A549 (cell line): ENCODE measurements at places on chromosomes 2 and 18.
A peak's percentile ranks its signal among the peaks of the same experiment; 100 is the strongest.

DNA sequence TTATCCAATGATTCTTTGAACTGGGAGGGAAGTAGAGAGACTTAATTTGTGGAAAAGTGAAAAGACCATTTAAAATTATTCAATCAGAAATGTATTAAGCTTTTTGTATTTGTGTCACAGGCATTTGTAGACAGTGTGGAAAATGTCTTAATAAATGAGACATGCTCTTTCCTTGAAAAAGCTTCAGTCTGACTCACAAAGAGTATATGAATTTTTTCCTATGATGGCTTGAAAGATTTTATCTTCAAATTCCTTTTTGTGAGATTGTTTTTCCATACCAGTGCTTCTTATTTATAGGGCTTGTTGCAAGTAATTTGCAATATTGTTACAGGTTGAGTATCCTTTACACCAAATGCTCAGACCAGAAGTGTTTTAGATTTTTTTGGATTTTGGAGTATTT is 39.5 kb downstream of the STON1 start:
- DNase-seq = no peak

GRCh38 chr2:128289439-128289838 is 29.2 kb downstream of the HS6ST1 start:
- DNase-seq = no peak

DNA sequence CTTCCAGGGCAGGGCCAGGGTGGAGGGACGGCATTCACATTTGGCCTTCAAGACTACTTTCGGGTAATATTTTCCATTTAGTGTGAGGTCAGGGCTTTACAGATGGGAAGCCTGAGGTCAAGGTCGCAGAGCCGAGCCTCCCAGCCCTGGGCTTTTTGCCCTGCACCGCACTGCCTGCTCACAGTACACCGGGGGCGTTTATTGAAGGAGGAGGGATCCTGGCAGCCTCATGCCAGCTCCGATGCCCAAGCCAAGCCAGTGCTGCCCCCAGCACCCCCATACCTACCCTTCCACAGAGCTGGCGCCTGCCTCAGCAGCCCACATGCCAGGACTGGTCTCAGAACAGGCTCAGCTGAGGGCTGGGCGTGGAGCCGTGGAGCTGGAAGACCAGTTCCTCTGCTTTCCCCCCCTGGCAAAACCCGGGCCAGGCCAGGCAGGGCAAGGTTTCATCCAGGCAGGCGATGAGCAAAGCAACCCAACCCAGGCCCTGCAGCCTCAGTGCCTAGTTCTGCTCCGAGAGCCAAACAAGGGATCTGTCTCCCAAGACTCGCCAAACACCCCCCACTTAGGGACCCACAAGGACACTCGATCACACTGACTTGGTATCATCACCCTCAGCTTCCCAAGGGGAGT is 11.9 kb downstream of the SDC1 start:
- DNase-seq = no peak

- DNase-seq = no peak
Measured at GRCh38 chr2:190908532-190908931, 27.9 kb downstream of the GLS start.

DNA sequence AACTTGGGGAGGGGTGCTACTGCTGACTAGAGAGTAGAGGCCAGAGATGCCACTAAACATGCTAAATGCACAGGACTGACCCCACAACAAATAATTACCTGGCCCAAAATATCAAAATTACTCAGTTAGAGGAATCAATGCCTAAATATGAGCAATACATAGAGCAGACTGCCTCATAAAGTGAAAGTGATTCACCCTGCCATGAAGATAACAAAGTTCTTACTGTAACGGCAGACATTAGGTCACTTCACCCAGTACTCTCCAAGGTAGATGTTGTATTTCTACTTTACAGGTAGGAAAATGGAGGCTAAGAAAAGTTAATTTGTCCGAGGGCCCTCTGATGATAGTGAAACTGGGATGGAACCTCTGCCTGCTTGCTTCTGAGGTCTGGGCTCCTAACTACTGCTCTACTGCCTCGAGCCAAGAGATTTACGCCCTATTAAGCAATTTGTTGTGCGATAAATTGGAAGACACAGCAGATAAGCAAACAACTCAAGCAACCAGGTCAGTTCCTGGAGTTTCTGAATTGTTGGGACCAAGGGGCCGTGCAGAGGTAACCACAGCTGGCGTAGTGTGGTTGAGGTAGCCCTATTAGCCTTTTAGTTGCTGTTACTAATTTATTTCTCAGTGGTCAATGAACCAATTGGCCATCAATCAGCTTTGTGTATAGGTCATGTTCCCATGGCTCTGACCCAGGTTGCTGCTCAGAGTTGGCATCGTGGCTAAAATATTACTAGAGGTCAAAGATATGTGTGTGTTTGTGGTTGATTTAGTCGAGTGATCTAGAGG is 4.8 kb downstream of the DHRS9 start:
- no peak for DNase-seq

GRCh38 chr2:230327418-230328154 is 593 bp downstream of the SP140L start:
- no peak for DNase-seq

DNA sequence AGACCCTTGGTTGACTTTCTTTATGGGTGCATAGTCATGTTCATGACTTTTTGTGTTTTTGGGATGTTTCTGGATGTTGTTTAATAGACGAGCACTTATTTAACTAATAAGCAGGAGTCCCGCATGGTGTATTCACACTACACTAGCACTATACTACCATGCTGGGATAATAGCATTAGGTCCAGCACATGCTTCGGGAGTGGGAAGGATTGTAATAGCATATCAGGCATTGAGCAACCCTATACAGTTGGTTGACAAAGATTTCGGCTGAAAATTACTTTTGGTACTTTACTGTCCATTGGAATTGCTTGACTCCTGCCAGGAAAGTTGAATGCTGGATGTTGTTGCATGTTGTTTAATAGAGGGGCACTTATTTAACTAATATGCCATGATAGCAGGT is 2.8 kb downstream of the SH3RF3 start:
- DNase-seq = no peak

DNA sequence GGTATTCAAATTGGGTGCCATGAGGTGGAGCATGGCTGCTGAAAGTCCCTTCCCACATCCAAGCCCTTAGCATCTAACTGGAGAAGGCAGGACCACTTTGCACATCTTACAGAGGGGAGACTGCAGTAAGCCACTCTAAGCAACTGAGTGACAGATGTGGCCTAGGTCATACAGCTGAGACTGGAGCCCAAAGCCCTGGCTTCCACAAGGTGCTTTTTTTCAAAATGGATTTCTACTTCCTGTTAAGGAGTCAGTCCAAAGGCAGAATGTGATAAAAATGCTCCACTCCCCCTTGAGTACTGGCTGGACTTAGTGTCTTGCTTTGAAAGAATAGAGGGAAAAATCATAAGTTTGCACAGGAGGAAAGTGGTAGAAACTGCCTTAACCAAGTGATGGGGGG is 424.0 kb upstream of the SPRED2 start:
- no peak for DNase-seq

DNA sequence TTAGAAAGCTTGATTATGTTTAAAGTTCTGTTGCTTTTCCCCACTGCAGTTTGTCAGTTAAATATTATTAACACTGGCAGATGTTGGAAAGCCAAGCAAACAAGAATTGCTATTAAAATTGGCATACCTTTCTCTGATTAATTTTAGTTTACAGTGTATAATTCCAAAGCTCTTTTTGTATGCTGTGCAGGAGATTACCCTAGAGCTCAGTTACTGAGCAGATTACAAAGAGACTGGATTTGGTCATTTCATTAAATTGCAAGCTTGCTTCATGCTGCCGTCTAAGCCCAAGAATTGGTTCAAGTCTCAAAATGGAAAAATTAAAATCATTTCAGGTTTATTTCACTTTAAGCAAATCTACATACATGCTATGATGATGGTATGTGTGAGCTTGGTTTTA is 2.3 kb downstream of the ASAP2 start:
- no peak for DNase-seq

- DNase-seq = no peak
Measured at GRCh38 chr2:216363221-216363620, 9.1 kb downstream of the MARCHF4 start.

DNA sequence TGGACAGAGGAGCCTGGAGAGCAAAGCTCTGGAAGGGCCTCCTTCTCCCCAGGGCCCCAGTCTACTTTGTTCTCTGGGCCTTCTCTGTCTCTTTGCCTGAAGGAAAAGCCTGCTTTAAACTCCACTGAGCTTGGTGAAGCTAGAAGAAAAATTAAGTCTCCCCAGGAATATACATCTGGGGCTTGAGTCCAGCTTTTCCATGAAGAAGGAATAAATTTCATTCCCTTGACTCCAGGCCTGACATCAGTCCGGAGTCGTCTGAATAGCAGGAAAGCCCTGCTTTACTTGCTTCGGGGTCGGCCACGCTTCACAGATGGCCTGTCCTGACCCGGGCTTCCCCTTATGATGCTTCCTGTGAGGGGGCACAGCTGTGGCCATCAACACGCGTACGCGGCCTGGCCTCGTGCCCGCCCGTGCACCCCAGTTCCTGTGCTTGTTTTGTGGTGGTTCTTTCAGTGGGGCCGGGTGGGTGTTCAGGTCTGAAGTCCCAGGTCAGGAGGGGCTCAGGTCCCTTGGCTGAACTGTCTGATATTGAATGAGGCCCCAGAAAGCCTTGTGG is 73.6 kb downstream of the ACOXL start:
- DNase-seq = no peak

DNA sequence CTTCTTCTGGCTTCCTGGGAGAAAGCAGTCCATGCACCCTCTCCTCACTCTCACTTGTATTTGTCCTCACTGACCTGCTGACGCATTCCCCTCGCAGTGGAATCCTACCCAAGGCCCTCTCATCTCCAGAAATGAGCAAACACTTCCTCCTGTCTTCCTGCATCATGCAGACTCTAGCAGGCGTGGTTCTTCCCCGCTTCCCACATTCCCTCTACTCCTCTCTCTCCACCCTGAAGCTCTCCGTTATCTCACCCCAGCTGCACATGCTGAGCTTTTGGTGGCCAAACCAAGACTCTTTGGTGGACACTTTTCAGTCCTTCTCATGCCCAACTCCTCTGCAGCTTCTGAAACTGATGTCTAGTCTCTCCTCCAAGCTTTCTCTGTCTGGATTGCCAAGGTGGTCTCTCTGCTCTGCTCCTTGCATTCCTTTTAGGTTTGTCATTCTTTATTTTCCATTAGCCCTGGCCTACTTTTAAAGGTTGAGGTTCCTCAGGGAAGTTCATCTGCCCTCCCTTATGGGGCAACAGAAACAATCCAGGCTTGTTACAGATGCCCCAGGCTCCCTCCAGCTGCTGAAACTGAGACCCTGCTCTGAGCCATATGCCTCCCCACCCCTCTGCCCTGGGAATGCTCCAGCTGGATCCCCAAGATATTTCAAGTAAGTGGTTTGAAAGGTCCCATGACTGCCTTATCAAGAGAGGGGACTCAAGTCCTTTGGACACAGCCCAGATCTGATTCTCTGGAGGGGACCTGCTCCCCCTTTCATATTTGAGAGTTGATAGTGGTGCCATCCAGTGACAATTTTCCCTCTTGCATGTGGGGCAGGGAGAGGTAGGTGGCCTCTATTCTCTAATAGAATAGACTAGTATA is 835 bp upstream of the IL18RAP start:
- no peak for DNase-seq

DNA sequence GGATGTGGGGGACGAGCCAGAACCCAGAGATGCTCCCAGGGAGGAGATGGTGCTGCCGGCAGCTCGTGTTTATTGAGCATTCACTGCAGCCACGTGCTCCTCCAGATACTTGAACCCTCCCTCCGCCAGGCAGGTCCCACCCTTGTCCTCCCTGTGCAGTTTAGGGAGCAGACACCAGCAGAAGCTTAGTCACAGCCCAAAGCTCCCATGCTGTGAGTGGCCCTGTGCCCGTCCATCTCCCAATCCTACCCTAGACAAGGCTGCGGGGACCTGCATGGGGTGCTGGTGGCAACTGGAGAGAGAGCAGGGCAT is 176.5 kb upstream of the COPS8 start:
- DNase-seq = no peak

DNA sequence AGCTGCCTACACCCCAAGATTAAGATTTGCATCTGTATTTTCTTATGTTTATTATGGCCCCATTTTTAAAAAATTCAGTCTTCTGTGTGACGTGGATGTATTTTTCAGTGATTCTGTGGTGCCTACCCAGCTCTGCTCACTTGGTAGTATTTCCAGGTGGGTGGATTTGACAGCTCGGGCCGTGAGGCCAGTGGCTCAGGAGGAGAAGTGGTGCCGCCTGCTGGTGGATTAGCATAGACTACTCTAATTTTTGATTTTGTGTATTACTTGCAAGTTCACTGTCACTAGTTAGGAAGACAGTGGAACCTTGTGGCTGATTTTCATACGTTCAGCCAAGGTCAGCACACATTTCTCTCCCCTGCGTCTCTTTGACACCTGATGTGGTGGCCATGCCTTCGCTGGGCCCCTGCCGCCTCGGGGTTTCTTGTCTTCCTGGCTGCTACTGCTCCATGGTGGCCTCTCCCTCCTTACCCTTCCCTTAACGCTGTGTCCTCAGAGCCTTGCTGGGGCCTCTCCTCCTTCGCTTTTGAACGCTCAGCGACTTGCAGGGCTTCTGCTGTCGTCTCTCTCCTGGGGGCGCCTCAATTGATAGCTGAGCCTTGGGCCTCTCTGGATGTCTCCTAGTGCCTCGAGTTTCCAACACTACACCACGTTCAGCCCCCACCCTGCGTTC is 89.4 kb downstream of the DGKD start:
- DNase-seq = peak; percentile 88

DNA sequence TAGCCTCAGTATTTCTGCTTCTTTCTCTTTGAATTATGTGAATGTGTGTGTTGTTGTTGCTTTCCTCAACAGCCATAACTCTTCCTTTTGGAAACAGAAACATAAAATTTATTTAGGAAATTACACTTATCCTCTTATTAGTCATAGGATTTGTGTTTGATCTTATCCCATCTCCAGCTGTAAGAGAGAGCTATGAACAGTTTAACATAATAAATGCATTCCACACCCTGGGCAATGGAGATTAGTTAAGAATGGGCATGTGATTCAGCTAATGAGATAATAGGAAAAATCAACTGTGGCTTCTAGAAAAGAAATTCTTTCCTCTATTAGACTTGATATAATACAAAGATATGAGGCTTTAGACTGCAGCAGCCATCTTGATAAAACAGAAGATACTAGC is 55.0 kb downstream of the SCN7A start:
- DNase-seq = no peak

- DNase-seq = no peak
Measured at GRCh38 chr2:125373293-125373692, 1282.7 kb upstream of the GYPC start.

- DNase-seq = peak; percentile 24
Measured at GRCh38 chr18:7877609-7878008, 310.5 kb downstream of the PTPRM start.

- peak; percentile 40 for DNase-seq
Measured at GRCh38 chr2:72745679-72746368, 80.0 kb downstream of the EXOC6B start.
